ENCODE measurements at places on chromosomes 5 and 9.

GRCh38 chr5:89991592-89991991 is 418.0 kb downstream of the CETN3 start:
- no peak for DNase-seq

DNA sequence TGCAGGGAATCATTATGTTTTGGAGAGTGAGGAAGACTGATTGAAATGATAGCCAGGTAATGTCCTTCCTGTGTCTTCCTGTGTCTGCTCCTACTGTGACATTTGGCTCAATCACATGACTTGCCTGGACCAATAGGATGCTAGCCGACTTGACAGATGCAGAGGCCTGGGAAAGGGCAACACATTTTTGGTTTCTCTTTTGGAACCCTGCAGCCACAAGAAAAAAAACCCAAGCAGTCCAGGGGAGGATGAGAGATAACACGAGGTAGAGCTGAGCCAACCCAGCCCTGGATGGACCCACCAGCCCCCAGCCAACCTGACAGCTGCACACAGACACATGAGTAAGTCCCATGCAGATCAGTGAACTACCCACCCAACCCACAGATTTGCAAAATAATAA is 256.1 kb upstream of the SMARCA2 start:
- DNase-seq, result no peak

GRCh38 chr5:58466939-58467338 is 7.1 kb upstream of the PLK2 start:
- peak; percentile 59 for DNase-seq

GRCh38 chr9:85723215-85723614 is 18.5 kb downstream of the AGTPBP1 start:
- peak; percentile 49 for DNase-seq

- no peak for DNase-seq
Measured at GRCh38 chr5:83022334-83022733, 54.9 kb downstream of the TMEM167A start.

- DNase-seq, result peak; percentile 60
Measured at GRCh38 chr5:149153751-149154610, 12.7 kb downstream of the ABLIM3 start.

Data from NCI-H69 (cell line).